ENCODE measurements at places on chromosomes 5 and 9.

DNA sequence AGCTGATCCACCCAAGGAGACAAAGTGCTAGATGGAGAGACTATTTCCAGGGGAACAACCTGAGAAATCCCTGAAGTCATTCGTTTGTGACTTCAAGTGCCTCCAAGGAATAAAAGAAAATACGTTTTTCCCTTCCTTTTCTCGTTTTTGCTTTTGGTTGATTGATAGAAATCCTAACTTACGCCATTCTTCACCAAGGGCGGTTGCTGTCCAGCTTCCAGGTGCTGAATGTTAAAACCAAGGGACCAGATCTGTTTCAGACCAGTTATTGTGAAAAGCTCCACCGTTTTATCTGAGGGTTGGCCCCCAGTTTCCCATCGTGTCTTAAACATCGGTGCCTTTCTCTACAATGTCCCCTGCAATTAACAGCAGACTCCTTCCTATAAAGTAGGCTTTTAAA is 600.7 kb upstream of the SGCD start:
- no peak for DNase-seq

DNA sequence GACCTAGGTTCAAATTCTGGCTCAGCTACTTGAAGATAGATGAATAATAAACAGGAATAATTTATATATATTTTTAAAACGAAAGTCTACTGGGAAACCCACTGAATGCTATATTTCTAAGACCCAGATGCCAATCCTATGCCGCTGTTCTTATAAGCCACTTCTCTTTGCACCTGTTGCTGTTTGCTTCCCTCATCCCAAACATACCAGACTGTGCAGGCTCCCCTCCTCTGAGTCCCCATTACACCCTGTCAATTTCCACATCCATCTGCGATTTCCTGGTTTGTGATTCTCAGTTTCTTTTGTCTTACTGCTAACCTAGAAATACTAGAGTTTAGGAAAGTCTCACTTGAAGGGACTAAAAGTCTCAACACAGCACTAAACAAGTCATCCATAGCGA is 92.8 kb upstream of the CAST start:
- no peak for DNase-seq

DNA sequence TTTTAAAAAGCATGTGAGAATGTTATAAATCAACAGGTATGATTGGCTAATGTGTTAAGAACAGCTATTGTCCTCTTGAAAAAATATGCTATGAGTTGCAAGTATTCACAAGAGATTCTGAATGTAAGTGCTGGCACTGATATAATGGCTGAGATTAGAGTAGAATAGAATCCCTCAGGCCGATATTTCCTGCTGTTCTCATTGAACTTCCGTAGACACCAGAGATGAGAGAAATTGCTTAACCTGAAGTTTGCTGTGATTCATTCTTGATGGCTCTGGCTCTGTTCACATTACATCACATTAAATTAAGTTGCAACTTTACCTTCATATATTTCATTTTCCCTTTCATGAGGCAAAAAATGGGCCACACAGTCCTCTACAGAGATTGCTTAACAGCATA is 114.5 kb downstream of the BAAT start:
- DNase-seq = no peak

GRCh38 chr5:116887104-116887503 is 312.5 kb upstream of the SEMA6A start:
- DNase-seq = no peak

- no peak for DNase-seq
These were observed 127.6 kb upstream of the NMUR2 start for GRCh38 chr5:152532714-152533113.

DNA sequence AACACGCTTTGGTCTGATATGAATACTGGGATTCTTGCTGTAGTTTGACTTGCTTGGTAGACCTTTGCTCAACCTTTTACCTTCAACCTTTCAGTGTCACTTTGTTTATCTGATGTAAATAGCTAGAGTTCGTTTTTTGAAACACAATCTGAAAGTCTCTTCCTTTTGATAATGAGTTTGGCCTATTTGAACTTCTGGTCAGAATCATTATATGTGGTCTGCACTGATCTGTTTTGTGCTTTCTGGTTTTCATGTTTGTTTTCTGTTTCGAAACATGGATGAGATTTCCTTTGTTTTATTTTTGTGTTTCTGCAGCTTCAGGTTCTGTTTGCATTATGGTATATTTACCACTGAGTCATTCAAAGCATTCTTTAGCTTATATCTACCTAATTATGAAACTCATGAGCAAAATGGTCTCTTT is 217.5 kb downstream of the GABBR2 start:
- no peak for DNase-seq

DNA sequence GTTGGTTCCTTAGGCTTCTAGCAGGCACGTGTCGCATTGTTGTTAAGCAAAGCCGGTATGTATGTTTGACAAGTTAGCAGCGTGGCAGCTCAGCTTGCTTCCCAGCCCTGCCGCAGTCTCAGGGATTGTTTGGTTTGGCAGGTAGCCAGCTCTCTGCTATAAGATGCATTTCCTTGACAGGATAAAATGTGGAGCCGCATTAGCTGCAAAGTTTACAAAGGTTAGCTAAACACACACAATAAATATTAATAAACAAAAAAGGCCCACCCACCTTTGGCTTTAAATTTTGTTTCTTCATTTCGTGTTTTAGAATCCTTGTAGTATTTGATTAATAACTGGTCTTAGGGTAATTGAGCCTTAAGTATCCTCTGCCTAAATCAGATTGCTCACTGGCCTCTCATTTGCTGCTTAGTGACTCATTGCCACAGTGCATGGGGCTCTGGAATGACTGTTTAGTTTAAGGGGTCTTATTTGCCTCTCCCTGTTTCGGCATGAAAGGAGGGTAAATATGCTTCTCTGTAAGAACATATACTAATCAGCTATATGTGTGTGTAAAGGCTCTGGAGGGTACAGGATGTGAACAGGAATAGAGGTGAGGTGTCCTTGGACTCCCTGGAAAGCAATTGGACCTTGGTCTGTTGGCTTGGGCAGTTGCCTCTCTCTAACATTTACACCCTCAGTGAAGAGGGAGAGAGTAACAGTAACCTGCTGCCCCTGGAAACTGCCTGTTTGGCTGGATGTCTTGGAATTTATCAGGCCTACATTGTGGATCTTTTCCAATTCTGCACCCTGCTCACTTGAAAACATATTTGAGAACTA is 122.0 kb downstream of the GDNF start:
- no peak for DNase-seq

GRCh38 chr5:96957254-96958049 is 21.6 kb downstream of the LNPEP start:
- DNase-seq = no peak

GRCh38 chr9:91150998-91151717 is 210.6 kb downstream of the AUH start:
- peak; percentile 23 for DNase-seq

- no peak for DNase-seq
These were observed 18.2 kb upstream of the TXNDC8 start for GRCh38 chr9:110355911-110356310.

- DNase-seq = no peak
These were observed 261.7 kb downstream of the CDH12 start for GRCh38 chr5:22591461-22591860.

GRCh38 chr9:35682051-35682450 is 7.7 kb downstream of the TPM2 start:
- no peak for DNase-seq

DNA sequence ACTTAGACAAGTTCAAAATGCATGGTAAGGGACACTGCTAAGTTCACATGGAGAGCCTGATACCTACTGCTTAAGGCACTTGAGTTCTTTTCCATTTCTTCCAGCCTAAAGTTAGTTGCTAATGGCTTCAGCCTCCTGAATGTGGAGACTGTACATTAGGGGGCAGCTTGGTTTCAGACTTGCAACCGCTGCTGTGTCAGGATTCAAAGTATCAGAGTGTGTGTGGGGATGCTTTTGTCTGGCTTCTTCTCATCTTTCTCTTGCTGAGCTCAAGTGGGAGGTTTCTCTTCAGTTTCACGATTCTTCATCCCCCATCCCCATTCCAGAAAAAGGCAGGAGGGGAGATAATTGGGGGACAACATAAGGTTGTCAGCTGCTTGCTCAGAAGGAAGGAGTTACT is 49.4 kb downstream of the ATP10B start:
- DNase-seq = no peak

DNA sequence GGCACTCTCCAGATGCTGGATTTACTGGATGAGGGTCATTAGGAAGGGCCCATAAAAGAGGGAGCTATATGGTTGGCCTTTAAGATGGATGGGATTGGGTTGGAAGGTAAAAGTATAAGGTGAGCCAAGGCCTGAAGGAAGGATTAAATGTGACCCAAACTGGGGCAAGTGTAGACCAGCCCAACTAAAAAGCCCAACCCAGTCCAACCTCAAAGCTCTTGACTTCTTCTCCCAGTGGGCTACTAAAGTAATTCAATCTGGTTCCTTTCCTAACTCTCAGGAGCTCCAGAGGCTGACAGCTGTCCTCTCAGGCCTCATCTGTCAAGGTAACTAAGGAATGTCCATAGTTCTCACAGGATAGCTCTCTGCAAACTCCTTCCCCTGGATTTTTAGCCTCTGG is 122.2 kb upstream of the EFNA5 start:
- DNase-seq = no peak

GRCh38 chr9:72213906-72214305 is 64.7 kb downstream of the GDA start:
- DNase-seq = no peak

DNA sequence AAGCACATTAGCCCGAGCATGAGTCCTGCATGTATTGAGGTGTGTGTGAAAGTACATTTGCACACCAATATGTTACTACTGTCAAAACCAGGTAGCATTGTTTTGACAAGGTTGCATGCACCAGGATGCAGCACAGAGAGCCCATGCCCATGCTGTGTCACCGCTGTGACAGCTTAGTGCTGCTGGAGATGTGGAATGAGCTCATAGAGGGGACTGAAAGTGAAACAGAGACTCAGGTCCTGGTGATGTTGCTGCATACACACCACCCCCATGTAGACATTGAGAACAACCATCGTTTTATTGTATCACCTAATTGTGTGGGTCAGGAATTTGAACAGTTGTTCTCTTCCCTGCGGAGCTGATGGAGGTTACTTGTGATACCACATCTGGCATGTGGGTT is 53.0 kb downstream of the GADD45G start:
- no peak for DNase-seq

DNA sequence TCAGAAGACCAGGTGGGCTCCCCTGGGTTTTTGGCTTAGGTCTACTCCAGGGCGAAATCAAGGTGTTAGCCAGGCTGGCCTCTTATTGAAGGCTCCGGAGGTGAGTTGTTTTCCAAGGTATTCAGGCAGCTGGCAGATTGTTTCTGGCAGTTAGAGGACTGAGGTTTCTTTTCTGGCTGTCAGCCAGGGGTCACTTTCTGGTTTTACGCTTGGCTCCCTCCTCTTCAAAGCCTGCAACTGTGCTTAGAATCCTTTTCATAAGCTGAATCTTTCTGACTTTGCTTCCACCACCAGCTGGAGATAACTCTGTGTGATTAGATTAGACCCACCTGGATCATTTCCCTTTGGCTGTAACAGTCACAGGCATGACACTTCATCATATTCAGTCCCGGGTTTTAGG is 24.6 kb downstream of the RFK start:
- no peak for DNase-seq

DNA sequence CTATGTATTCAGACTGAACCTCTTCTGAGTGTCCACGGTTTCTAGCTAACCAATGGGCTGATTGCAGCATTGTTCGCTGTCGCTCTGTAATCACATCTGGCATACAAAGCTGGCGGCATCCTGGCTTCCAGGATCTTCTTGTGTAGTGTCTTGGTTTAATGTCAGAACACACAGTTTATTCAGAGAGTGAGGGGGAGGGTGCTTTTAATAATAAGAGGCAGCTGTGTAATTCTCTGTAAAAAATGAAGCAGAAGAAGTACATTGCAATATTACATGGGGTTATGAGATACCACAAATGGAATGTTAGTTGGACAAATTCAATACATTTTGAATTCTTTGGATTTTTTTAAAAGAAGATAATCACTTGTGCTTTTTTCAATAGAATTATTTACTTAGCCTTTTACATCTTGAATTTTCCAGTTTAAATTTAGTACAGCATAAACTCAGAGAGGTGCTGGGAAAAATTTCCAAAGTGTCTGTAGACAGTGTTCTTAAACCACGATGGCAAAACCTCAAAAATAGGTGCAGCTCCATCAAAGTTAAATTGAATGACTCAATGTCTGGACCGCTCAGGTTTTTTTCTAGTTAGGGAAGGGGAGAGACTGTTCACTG is 206.0 kb downstream of the PCSK1 start:
- no peak for DNase-seq

DNA sequence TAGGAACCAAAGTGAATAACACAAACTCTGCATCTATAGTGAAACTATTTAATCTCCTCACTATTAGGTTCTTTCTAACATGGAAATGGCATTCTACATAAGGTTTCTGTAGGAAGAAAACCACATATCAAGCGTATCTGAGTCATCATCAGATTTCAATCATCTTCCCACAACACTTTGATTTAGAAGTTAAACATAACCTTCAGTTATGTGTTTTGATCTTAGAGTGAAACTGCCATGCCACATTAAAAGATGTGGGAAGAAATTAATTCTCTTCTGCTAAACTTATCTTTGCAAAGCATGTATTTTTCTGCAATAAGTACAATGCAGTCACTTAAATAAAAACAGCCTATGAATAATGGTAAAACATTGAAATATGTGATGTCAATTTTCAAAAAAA is 55.0 kb downstream of the MEF2C start:
- DNase-seq = no peak

DNA sequence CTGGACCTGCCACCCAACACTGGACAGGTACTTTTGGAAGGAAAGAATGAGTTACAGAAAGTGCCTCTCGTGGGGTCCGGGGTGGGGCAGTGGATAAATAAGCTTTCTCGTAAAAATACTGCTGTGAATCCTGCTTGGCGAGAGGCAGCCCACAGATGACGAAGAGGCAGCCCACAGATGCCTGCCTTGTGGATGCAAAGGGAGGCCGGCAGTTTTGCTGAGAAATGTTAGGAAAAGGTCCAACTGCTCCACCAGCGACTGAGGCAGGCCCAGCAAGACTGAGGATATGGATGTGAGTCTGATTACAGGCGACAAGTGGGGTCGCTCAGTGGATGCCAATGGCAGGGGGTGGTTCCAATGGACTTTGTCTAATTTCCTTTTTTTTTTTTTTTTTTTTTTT is 79.1 kb upstream of the PPP1R26 start:
- DNase-seq = no peak

GRCh38 chr5:116738615-116739261 is 164.1 kb upstream of the SEMA6A start:
- no peak for DNase-seq

DNA sequence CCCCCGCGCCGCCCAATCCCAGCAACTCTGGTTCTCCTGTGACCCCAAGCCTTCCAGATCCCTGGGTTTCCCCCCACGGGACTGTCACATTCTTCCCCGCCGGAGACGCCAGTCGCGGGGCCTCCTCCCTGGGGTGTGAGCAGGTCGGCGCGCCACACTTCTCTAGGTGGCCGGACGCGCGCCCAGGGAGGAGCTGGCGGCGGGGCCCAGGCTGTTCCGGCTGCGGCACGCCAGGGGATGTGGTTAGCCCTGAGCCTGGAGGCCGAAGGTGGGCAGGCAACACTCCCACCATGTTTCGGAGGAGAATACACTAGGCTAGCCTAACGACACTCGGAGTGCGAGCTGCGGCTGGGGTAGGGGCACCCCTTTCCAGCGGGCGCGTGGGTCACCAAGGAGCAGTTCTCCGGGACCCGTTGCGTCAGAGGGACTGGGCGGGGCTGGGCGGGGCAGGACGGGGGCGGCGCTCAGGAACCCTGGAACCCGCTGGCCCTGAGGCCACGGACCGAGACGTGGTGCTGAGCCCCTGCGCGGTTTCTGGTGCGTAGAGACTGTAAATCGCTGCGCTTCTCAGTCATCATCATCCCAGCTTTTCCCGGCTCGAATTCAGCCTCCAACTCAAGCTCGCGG is at the start of gene SLC27A6:
TSS of gene SLC27A6 (plus strand) at position 478 of the 627 bp plus-strand sequence. CDS start 650 bp downstream, outside the sequence.
- no peak for DNase-seq
